ENCODE measurements at places on chromosomes 7 and 10.

DNA sequence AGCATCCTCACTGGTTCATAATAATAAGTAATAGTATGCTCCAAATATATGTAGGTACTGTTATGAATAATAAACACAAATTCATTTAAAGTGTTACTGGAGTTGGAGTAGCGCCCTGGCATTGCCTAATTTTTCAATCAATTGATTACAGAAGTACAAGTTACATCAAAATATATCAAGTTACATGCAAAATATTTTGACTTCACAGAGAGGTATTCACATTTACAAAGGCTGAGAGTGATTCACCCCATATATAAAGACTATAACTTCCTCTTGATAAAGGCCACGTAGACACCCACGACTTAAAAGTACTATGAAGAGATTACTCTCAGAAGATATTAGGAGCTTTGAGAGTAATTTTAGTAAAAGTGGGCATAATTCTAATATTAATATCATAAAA lies 13.6 kb upstream of the COL17A1 start:
- no peak for DNase-seq

GRCh38 chr7:71112436-71112835 lies 19.5 kb upstream of the GALNT17 start:
- DNase-seq = no peak

DNA sequence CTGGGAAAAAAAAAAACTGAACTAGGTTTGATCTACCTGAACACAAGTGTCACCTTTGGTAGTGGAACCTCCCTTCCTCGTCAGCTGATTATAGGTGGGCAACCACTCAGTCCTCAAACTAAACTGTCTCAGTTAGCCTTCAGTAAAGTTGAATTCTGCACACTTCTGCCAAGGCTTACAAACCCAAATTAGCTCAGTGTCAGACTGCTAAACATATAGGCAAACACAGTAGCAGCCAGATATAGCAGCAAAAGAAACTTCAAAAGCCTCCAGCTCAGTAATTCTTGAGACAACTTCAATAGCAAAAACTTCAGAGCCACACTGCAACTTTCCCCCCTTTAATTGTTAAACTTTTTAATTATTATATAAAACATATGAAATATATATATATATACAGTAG lies 956.9 kb downstream of the XPNPEP1 start:
- no peak for DNase-seq

GRCh38 chr7:71155236-71155635 lies 23.3 kb downstream of the GALNT17 start:
- DNase-seq = no peak

All from stimulated activated CD8-positive, alpha-beta memory T cell treated with anti-CD3 and anti-CD28 coated beads, Interleukin-2, amount 100 ng/mL, for 1 hour (primary cell).